ENCODE measurements at places on chromosomes 16 and 17.

DNA sequence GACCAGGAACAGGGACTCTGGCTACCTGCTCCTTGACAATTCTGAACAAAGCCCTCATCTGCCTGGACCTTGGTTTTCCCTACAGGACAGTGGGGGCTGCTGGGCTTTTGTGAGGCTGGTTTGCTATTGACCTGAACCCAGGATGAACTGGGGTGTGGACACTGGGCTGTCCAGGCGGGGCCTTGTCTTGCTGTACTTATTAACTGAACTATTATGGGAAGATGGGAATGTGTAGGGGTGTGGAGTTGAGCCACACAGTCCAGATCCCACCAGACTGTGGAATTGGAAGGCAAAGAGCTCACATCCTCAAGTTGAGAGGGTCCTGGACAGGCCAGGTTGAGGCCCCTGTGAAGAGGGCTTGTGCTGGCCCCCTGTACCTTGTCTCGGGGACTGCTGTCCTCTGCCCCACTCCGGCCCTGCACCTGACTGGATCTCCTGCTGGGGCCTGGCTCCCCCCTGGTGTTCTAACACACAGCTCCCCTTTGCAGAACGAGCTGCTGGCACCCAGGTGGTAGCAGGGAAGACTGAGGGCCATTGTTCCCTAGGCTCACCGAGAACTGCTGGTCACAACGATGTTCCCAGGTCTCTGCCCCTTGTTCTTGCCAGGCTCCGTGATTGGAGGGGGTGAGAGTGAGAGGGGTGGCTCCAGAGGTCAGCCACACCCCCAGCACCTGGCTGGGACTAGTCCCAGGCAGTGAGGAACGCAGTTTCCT lies 51.8 kb upstream of the CDC42EP4 start:
- no peak for DNase-seq

GRCh38 chr17:71900621-71901229 lies 220.1 kb upstream of the SOX9 start:
- DNase-seq = no peak

- no peak for DNase-seq
Measured at GRCh38 chr16:6020162-6020985, 922.8 kb upstream of the EEF2KMT start.

DNA sequence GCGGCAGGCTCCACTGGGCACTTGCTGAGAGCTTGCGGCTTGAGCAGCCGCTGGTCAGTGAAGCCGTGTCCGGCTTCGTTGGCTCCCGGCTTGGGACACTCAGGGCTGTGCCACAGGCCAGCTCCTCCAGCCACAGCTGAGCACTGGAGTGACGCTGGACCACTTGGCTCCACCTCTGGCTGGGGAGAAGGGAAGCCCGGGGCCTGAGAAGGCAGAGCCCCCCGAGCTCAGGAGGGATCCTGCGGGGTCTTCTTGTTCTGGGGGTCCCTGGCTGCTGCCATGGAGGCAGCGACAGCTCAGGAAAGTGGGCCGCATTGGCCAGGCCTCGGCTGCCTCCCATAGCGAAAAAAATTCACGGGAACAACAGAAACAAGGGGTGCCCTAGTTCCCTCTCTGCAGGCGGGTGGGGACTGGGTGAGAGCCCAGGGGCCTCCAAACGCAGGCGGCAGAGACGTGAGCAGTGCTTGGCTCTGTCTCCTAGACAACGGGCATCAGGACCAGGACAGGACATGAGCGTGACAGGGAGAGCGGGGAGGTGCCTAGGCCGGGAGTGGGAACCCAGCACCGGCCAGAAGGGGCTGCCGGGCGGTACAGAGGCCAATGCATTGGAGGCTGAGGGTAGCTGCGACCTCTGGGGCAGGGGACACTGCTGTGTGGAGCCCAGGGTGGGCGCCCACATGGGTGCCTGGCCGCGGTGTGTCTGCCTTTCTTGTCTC lies 37.7 kb downstream of the SLC7A5 start:
- DNase-seq = no peak

DNA sequence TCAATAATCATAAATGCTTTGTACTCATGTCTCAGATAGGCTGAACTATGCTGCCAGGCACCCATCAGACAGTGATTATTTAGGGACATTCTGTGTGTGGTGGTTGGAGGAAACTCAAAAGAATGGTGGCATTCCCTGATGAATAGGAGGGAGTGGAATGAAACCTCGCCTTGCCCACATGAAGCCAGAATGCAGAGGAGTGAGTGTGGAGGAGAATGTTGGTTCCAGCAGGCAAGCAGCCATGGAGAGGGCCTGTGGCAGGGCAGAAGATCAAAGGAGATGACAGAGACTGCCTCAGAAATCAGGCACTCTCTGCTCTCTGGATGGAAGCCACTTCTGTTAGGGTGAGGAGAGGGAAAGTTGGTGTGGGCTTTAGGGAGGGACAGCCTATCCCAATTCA lies 22.5 kb downstream of the KCTD19 start:
- no peak for DNase-seq

DNA sequence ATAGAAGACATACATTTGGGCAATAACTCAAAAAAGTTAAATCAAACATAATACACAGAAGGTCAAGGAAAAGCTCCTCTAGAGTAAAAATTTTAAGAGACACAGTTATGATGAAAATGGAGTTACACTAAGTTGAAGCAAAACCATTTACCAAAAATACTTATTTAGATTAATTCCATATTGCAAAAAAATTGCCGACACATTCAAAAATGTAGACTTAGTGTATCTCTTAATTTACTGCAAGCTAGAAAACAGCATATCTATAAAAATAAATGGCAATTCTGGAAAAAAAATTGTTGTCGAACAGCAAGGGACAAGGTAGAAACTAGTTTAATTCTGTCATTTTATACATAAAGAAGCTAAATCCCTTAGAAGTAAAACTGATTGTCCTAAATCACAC lies 248.7 kb upstream of the KIF2B start:
- DNase-seq = no peak

GRCh38 chr17:38561416-38562214 lies 44.1 kb downstream of the SRCIN1 start:
- DNase-seq = no peak

- no peak for DNase-seq
Measured at GRCh38 chr16:1028056-1028455, 44.5 kb upstream of the SSTR5 start.

DNA sequence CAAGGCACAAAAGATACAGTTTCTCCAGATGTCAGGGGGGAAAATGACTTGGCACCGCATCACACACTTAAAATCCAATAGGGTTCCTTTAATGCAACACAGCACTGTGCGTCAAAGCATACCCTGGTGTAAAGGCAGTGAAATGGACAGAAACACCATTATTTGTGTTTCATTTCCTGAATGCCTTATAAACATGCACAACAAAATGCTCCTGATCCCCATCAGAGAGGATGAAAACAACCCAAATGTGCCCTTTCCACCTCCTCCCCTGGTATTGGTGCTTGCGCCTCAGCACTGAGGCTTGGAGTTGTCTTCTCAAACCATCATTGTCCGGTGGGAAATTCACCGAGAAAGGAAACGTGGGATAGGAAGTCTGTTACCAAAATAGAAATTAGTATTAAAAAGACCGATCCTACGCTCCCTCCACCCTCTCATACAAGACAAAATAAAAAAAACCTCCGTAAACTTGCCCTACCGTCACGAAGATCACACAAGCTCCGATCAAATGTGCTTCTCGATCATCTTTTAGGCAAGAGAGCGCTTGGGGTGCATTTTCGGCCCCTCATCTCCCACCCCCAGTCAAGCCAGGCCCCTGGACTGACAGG lies 722 bp downstream of the CDC27 start:
- peak; percentile 48 for DNase-seq

- DNase-seq = peak; percentile 72
Measured at GRCh38 chr17:59620518-59621259, 994 bp downstream of the CLTC start.

DNA sequence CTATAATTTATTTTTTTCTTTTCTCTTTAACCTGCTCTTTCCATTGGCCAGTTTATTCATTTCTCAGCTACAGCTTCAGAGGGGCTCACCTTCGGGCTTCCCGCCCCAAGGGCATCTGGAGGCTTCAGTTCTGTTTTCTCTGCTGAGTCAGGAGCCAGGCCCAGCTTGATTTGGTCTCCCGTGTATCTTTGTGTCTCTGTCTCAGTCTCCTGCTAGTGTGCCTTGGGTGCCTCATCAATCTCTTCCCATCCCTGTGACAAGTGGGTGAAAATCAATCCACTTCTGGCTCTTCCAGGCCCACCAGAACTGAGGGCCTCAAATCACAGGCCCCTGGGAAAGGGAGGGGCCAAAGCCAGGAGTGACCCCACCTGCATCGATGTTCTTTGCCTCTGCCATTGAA lies 72.1 kb downstream of the CCDC182 start:
- DNase-seq = no peak

DNA sequence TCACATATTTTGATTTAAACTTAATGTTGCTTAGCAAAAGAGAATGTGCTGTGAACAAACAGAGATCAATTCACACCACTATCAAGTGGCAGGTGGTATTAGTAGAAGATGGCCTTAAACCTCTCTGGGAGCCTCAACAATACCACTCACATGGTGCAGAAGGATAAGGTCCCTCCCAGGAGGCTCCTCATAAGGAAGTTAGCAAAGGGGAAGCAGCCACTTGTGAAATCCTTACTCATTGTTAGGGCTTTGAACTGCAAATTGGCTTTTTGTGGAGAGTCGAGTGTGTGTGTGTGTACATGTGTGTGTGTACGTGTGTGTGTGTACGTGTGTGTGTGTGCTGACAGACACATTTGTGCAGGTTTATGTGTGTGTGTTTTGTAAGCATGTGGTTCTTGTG lies 48.9 kb upstream of the ASIC2 start:
- DNase-seq = no peak

GRCh38 chr17:77666462-77666861 lies 292.0 kb upstream of the TNRC6C start:
- DNase-seq = no peak

DNA sequence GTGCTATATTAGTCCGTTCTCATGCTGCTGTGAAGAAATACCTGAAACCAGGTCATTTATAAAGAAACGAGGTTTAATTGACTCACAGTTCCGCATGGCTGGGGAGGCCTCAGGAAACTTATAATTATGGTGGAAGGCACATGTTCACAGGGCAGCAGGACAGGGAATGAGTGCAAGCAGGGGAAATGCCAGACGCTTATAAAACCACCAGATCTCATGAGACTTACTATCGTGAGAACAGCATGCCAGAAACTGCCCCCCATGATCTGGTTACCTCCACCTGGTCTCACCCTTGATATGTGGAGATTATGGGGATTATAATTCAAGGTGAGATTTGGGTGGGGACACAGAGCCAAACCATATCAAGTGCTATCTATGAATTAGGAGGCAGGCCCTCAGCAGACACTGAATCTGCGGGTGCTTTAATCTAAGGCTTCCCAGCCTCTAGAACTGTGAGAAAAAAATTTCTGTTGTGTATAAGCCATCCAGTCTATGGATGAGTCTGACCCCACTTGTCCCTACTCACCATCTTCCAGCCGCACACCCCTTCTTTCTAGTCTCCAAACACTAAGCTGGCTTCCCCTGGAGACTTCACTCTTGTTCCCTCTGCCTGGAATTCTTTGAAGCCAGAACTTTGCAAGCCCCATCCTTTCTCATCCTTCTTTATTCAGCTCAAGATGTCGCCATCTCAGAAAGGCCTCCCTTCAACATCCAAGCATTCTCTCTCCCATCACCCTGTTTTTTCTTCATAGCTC lies 772 bp upstream of the NUP93 start:
- DNase-seq = no peak

- DNase-seq = no peak
Measured at GRCh38 chr17:70771804-70772386, 602.6 kb downstream of the KCNJ2 start.

GRCh38 chr17:82647593-82648164 lies 565 bp downstream of the WDR45B start:
- DNase-seq = peak; percentile 55

DNA sequence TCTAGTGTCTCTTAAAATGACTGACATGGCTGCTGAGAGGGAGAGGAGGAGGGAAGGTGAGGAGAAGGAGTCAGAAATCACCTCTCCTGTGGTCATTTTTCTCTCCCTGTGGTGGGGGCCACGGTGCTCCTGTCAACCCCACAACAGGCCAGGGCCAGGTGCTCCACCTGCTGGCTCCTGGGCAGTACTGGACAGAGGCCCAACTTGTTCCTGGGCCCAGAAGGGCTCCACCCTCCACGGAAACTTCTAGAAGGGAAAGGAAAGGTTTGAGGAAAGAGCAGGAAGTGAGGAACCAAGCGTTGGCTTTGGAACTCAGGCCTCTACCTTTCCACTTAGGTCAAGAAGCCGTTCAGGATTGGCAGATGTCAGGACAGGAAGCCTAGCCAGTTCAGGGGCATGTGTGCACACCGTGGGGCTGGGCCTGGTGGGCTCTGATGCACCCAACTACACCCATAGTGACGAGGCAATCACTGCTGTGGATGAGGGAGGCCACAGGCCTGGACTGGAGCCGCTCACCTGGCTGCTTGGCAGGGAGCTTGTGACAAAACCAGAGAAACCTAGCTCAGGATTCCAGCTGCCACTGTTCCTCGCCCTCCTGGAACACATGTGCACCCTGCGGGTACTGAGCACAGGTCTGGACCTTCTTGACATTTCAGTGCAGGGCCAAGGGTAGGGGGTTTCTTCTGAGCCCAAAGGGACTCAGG lies 36.1 kb downstream of the WNT3 start:
- peak; percentile 14 for DNase-seq

DNA sequence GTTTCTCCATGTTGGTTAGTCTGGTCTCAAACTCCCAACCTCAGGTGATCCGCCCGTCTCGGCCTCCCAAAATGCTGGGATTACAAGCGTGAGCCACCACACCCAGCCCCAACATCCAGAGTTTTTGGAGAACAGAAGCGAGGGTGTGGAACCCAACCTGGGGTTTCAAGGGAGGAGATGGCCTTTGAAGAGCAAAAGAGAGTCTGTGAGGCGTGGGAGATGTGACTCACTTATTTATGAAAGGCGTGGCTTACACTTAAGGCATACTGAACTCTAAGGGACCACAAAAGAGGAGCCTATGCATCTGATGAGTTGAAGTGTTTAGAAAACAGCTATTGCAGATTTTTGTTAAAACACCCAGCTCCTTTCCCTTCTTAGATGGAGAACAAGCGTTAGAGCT lies 18.9 kb downstream of the ARSG start:
- DNase-seq = peak; percentile 39

Data from CD4-positive, alpha-beta T cell treated with Interleukin-17A for 1 hour (primary cell).